Activated CD4-positive, alpha-beta T cell treated with anti-CD3 and anti-CD28 coated beads, Interleukin-2, amount 10 ng/mL, durations not matched to agents 24 days and 14 days (primary cell): ENCODE measurements at places on chromosomes 13 and 19. TPM values are rescaled to one million over a fixed set of nuclear protein-coding genes. Genes with fewer than 3 reads are reported as not detected.
A peak's percentile ranks its signal among the peaks of the same experiment; 100 is the strongest.

DNA sequence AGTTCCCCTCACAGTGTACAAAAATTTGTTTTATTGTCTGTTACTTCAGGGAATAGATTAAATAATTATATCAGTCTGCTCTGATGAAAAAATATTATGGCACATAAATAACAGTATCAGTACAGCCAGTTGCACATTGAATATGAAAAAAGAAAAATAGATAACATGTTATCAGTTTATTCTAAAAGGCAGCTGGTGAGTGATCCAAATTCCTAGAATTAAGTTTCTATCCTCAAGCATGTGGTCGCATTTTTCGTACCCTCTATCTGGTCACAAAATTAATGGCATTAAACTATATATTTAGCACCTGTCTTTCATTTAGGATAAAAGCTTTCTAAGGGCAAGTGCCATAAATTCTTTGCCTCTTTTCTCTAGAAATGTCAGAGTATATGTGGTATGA, 944.8 kb upstream of the PCDH9 start:
- no peak for DNase-seq
- no peaks in the 10 kb centered on the region for H3K4me1 ChIP-seq
- no peak overlapping the region for H3K4me3 ChIP-seq
- H3K27me3 ChIP-seq, result no peaks in the 10 kb centered on the region
- no peaks in the 10 kb centered on the region for H3K36me3 ChIP-seq

- H3K4me3 ChIP-seq, result no peak overlapping the region
- no peak overlapping the region for H3K27ac ChIP-seq
- no peaks in the 10 kb centered on the region for H3K36me3 ChIP-seq
- no peaks in the 10 kb centered on the region for H3K27me3 ChIP-seq
- peaks cover 23% of the 10 kb centered on the region for H3K4me1 ChIP-seq
- no peak for DNase-seq
Observed at GRCh38 chr19:43455321-43456113, 9.9 kb downstream of the LYPD3 start.

C19orf81 gene
- total RNA-seq, result 0.98 TPM in 1 of 2 replicates, not detected in the other

GRCh38 chr13:32881777-32882145, 134.5 kb upstream of the KL start:
- no peak overlapping the region for H3K27ac ChIP-seq
- H3K4me3 ChIP-seq, result no peak overlapping the region
- no peaks in the 10 kb centered on the region for H3K36me3 ChIP-seq
- H3K27me3 ChIP-seq, result peaks cover 3% of the 10 kb centered on the region
- H3K4me1 ChIP-seq, result peaks cover 8% of the 10 kb centered on the region
- DNase-seq, result no peak

ZNF235 gene
- 2.8 and 3.1 TPM in 2 replicates for total RNA-seq

GRCh38 chr13:46595885-46596275, 42.9 kb downstream of the LRCH1 start:
- H3K4me3 ChIP-seq, result no peak overlapping the region
- no peak overlapping the region for H3K27ac ChIP-seq
- H3K36me3 ChIP-seq, result peaks cover 4% of the 10 kb centered on the region
- peaks cover 63% of the 10 kb centered on the region for H3K4me1 ChIP-seq
- no peak for DNase-seq
- H3K27me3 ChIP-seq, result peaks cover 5% of the 10 kb centered on the region

- peaks cover 12% of the 10 kb centered on the region for H3K36me3 ChIP-seq
- no peaks in the 10 kb centered on the region for H3K27me3 ChIP-seq
- H3K27ac ChIP-seq, result no peak overlapping the region
Observed at GRCh38 chr13:30312904-30313303, 5.6 kb upstream of the KATNAL1 start.

DNA sequence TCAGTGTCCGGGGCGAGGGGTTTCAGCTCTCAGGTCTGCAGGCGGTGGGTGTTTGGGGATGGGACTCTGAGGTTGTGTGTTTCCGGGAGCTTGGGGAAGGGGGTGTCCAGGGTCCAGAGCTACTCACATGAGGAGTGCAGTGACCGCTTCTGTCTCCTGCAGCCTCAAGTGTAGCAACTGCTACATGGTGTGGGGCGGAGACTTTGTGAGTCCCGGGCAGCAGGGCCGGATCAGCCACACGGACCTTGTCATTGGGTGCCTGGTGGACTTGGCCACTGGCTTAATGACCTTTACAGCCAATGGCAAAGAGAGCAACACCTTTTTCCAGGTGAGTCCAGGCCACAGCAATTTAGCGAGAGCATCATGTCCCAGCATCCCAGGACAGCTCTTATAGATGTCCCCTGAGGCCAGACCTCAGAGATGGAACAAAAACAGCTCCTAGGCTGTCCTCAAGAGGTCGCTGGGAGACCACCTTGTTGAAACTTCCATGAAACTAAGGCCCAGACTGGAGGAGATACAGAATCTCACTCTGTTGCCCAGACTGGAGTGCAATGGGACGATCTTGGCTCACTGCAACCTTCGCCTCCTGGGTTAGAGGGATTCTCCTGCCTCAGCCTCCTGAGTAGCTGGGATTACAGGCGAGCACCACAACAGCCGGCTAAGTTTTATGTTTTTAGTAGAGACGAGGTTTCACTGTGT, 44.9 kb downstream of the RYR1 start:
- H3K4me1 ChIP-seq, result no peaks in the 10 kb centered on the region
- no peaks in the 10 kb centered on the region for H3K36me3 ChIP-seq
- H3K4me3 ChIP-seq, result no peak overlapping the region
- peaks cover 4% of the 10 kb centered on the region for H3K27me3 ChIP-seq
- H3K27ac ChIP-seq, result no peak overlapping the region

CDX2 gene
- total RNA-seq, result not detected in 2 replicates

HNRNPUL1 gene
- 256 and 258 TPM in 2 replicates for total RNA-seq

EMC10 gene
- total RNA-seq, result 79.2 and 81.6 TPM in 2 replicates

DNA sequence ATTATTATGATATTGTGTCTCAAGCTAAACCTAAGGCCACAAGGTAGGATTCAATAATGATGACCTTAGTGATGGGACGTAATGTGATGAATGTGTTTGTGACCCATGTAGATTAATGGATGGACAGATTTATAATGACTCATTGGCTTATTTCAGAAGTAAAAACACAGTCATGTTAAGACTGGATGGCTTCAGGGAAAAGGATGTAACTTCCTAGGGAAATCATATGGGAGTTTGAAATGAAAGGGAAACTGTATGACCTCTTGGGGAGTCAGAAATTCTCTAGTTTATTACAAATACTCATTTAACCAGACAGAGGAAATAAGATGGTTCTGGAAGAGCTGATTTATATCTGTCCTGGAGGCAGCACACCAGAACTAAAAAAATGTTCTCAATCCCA, 2.9 kb downstream of the EDNRB start:
- H3K4me1 ChIP-seq, result no peaks in the 10 kb centered on the region
- DNase-seq, result no peak
- H3K4me3 ChIP-seq, result no peak overlapping the region
- H3K27me3 ChIP-seq, result peaks cover 27% of the 10 kb centered on the region
- H3K36me3 ChIP-seq, result no peaks in the 10 kb centered on the region
- no peak overlapping the region for H3K27ac ChIP-seq

FRY gene
- 1.8 and 2.8 TPM in 2 replicates for total RNA-seq

NLRP9 gene
- total RNA-seq, result not detected in 2 replicates

MYO16 gene
- total RNA-seq, result not detected in 2 replicates

ZNF792 gene
- 5.0 and 5.8 TPM in 2 replicates for total RNA-seq

DNA sequence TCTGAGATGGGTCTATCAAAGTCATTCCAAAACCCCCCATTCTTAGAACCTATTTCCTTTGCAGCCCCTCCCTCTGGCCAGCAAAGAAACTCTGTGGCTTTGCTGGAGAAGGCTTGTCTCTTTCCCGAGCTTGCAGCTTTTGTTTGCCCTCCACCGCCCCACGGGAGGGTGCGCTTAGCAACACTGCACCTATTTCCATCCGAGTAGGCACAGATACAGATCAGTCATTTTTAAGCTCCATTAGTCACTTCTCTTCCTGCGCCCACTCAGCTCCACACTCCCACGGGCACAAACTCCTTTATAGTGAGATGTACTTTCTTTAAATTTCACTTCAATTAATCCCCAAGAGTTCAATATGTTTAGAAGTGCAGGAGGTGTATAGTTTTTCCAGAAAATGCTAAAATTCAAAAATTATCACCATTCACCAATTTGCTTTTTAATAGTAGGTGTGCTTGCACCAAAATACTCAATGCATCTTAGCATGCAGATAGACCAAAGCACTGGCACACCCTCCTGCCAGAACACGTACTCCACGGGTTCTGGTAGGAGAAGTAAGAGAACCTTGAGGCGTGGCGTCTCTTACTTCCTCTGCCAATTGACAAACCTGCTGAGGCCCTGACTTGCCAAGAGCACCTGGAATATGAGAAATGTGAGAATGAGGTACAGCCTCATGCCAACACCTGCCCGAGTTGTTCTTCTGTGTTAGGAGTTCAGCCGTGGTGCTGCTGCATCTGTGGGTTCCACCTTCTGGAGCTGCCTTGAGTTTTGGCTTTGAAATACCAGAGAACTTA, 183.7 kb downstream of the TEX29 start:
- peaks cover 5% of the 10 kb centered on the region for H3K4me1 ChIP-seq
- H3K27ac ChIP-seq, result no peak overlapping the region

TMEM59L gene
- not detected in 2 replicates for total RNA-seq

DNA sequence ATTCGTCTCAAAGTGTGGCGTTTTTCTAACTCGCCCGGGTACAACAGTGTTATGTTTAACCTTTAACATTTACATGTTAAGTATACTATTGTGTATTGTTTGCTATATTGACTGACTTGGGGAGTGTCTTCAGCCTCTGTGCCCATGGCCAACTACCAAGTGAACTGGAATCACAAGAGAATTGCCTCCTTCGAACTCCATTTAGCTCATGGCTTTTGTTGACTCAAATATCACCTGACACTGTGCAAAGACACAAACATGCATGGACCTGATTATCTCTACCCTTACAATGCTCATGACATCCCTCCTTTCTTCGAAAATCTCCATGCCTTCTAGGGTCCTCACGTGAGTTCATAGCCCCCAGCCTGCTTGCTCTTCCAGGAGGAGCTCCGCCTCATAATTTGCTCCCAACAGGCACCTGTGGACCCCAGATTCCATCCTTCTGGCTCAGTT, 704 bp downstream of the ZNF814 start:
- peaks cover 11% of the 10 kb centered on the region for H3K4me1 ChIP-seq
- H3K27me3 ChIP-seq, result no peaks in the 10 kb centered on the region
- H3K36me3 ChIP-seq, result peaks cover 53% of the 10 kb centered on the region
- peak overlapping the region; percentile 84 for H3K27ac ChIP-seq
- H3K4me3 ChIP-seq, result peak overlapping the region; percentile 89
